AG09309 (cell line): ENCODE measurements at places on chromosomes 7 and 10.

GRCh38 chr7:157476654-157477549 is 140.1 kb downstream of the DNAJB6 start:
- no peak for DNase-seq

DNA sequence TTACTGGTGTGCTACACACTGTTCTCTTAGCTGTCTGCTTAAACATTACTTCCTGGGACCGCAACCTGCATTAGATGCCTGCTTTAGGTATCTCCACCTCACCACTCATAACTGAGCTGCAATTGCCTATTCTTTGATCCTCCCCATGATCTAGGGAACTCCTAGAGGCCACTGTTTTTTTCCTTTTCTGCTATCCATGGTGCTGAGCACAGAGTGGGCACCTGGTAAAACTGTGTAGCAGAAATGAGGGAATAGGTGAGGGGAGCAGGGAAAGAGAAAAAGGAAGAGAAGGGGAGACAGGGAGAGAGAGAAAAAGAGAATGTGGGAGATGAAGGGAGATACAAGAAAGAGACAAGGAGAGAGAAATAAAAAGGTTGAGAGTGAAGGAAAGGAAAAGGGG is 434.9 kb downstream of the ADRA2A start:
- DNase-seq = no peak

- DNase-seq = peak; percentile 85
Measured at GRCh38 chr7:116569737-116570136, 44.9 kb downstream of the CAV1 start.

- DNase-seq = no peak
Measured at GRCh38 chr7:132029369-132030085, 473.1 kb upstream of the PODXL start.

- no peak for DNase-seq
Measured at GRCh38 chr10:927131-927530, 4.4 kb downstream of the LARP4B start.

DNA sequence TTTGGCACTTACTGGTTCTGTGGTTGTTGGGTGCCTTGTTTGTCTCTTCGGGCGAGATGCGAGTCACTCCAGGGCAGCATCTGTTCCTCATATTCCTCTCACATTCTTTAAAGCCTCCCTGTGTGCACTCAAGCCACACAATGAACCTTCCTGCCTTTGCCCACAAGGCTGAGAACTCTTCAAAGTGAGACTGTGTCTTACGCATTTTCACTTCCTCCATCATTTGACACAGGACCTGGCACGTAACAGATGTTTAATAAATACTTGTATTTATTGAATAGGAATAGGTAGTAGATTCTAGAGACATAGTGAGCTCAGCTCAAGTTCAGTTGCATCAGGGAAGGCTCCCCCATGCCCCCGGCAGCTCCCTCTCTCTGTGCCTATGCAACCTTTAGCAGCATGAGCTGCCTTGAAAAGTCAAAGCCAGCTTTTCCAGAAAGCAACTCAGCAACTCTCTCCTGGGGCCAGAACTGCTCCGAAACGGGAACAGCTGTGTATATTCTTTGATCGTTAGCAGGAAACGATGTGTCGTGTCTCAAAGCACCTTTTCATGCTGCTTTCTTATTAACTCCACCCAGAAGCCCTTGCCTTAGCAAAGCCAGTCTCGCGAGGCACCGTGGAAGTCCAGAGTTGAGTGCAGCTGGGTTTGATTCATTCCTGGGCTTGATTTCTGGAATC is 97.5 kb downstream of the PFKFB3 start:
- peak; percentile 44 for DNase-seq

GRCh38 chr7:111092406-111093236 is 1.7 kb downstream of the LRRN3 start:
- no peak for DNase-seq

- DNase-seq = no peak
Measured at GRCh38 chr10:103549349-103549685, 55.8 kb downstream of the NEURL1 start.

DNA sequence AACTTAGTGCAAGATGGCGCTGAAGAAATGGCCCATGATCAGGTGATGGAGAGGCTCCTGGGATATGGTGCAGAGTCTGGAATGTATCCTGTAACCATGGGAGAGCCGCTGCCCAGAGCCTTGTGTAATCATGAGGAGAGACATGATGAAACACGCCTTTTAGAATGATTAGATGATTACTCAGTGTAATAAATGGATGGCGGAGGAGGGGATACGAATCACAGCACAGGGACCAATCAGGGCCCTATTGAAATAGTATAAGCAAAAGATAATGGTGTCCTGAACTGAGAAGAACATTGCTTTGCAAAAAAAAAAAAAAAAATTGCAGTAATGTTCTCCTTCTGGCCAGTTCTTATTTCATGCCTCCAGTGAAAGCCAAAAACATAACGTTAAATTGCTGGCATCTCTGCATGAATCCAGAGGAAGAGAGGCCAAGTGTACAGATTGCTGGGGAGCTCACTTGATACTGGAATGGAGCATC is 668.5 kb upstream of the AUTS2 start:
- DNase-seq = peak; percentile 32

DNA sequence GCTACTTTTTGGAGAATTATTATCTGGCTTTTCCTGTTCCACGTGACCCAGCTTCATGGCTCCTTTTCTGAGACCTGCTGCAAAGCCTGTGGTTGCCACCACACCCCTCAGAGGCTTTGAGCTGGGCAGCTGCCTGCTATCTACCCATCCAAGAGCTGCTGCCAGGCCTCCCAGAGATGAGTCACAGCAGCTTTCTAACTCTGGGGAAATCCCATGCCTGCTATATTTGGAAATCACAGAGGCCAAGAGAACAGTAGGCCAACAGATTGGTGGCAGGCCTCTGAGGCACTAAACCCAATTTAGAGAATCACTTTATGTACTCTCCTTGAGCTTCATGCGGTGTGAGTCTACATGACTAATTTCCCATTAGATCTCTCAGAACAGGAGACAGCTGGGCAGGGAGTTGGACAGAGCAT is 35.2 kb downstream of the SGCE start:
- DNase-seq = peak; percentile 80

GRCh38 chr7:4191046-4191445 is 491.0 kb upstream of the FOXK1 start:
- DNase-seq = no peak

GRCh38 chr10:4243651-4244050 is 458.6 kb upstream of the KLF6 start:
- peak; percentile 98 for DNase-seq

DNA sequence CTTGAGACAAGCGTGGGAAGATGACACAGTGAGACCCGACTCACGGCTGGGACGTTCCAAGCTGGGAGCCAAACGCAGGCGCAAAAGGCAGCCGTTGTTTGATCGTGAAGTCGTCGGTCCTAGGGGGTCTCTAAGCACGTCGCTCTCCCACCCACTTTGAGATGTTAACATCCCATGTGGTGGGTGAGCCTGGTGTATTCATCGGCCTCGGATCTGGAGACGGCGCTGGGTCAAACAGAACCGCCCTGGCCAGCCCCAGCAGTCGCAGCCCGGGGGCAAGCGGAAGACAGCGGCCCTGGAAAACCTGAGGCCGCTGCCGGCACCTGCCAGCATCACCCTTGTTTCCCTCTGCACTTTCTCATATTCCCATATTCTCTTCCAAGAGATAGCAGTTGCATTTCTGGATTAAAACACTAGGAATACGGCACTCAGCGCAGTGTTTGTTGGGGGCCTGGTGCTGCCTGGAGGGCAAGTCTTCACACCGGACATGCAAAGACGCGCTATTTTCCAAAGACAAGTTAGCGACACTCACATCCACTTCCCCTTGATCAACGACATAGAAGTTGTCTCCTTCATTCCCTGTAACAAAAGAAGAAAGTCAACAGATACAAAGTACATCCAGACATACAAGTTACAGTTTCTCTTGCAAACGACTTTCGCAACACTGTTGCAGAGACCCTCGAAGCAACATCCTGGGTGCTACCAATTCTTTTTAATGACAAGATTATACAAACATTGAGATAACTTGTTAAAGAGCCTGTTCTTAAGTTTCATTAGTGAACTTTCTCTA is 86.2 kb upstream of the PDGFA start:
- DNase-seq = no peak

DNA sequence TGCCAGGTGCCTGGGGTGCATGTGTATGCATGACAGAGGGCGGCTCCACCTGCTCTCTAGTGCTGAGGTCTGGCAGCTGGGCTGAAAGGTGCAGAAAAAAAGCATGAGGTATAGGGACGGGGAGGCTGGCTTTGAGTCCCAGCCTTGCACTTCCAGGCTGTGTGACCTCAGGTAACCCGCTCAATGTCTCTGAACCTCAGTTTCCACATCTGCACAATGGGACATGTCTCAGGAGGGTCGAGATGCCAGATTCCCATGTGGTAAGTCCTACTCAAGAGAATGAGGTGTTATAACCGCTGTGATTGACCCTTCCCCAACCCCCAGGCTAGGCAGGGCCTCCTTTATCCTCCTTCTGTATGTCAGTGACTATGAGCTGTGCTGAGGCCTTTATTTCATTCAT is 48.8 kb downstream of the ARHGAP22 start:
- no peak for DNase-seq

DNA sequence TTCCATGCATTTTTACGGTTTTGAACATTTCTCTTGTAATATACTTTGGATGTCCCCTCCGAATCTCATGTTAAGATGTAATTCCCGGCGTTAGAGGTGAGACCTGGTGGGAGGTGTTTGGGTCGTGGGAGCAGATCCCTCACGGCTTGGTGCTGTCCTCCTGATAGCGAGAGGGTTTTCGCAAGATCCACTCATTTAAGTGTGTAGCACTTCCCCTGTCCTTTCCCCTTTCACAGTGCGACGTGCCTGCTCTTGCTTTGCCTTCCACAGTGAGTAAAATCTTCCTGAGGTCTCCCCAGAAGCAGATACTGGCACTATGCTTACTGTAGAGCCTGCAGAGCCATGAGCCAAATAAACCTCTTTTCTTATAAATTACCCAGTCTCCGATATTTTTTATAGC is 6.6 kb downstream of the GPR141 start:
- DNase-seq = no peak

DNA sequence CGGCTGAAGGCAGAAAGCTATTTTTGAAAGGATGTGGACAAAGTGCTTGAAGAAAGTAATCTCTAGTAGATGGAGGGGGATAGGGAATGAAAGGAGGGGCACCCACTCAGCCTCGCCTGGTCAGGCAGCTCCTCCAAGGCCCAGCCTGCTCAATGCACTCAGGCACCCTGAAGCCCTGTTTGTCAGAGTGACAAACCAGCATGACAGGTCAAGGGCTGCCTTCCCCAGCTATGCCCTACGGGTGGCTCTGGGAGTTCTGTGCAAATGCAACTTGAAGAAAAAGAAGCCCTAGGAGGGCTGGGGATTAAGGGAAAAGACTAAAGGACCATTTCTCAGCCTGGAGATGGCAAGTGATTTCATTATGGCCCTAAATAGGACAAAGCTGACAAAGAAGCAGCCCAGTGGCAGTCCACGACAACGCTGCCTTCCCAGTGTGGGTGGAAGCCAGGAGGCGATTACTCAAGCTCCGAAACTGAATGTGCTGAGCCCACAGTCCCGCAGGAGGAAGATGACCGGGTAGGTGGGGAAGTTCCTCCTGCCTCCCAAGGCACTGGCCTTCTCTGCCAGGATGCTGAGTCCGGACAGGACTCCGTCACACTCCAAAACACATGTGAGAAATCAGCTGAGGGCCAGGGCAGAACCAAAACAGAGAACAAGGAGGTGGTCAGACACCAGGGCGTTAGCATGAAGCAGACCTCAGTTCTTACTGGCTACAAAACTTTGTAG is 16.3 kb downstream of the LIPA start:
- peak; percentile 52 for DNase-seq

- no peak for DNase-seq
Measured at GRCh38 chr10:131555406-131555805, 243.9 kb upstream of the TCERG1L start.

DNA sequence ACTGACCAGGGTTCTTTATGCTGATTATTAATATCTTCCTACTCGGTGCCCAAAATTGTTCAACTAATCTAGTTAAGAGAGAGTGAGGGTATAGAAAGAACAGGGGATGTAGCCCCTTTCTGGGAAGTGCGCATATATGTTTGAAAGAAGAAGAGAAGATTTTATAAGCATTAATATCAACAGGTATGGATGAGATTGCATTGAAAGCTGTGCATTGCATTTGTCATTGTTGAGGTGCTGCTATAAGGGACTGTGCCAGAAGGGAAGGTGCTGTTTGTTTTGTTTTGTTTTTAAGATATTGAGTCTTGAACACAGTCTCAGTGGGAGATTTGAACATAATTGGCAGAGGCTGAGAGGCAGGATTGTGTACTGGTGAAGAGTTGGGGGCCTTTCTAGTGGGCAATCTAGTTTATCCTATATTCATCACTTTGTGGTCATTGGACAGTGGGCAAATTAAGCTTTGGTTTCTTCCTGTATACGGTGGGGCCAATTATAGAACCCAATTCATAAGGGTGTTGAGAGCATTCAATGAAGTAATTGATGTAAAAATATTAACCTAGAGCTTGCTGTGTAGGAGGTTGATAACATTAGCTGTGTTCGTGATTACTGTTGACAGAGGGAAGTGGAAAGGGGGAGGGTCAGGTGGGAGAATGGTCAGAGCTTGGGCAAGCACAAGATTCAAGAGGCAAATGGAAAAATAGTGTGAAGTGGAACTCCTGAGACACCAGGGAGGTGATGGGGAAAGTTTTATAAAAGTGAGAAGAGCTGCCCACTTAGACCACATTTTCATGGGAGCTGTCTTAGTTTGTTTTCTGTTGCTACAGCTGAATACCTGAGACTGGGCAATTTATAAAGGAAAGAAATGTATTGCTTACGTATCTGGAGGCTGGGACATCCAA is 19.9 kb upstream of the PCGF5 start:
- no peak for DNase-seq

GRCh38 chr7:33471636-33472242 is 342.4 kb downstream of the BBS9 start:
- peak; percentile 8 for DNase-seq

GRCh38 chr10:85542152-85542551 is 824.4 kb downstream of the GRID1 start:
- no peak for DNase-seq

- DNase-seq = no peak
Measured at GRCh38 chr10:80966326-80966986, 428.8 kb downstream of the SH2D4B start.

DNA sequence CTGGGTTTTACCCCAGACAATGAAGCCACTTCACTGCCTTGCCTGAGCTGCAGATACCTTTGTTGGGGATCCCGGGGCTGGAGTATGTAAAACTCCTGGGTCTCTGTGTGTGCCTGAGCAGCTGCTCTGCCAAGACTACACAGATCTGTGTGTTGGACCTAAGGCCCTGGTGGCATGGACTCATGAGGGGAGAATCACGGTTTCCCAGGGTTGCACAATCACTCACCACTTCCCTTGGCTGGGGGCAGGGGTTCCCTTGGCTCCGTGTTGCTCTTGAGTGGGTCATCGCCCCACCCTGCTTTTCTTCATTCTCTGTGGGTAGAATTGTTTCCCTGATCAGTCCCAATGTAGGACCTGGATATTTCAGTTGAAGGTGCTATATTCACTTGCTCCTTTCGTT is 13.9 kb upstream of the TBATA start:
- DNase-seq = no peak

DNA sequence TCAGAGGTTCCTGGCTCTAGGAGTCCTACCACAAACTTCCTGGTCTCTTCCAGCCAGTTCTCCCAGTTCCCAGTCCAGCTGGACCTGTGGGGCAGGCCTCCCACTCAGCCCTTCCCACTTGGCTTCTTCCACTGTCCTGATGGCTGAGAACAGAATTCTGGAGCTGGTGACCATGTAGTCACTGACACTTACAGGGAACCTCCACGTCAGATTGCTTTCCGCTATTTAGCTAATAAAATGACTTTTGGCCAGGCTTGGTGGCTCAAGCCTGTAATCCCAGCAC is 63.5 kb upstream of the ZRANB1 start:
- no peak for DNase-seq

- DNase-seq = no peak
Measured at GRCh38 chr7:2928613-2929311, 84.7 kb upstream of the GNA12 start.
